CD4-positive, alpha-beta T cell treated with Interleukin-4 for 1 hour (primary cell): ENCODE measurements at places on chromosomes 11 and 22.

DNA sequence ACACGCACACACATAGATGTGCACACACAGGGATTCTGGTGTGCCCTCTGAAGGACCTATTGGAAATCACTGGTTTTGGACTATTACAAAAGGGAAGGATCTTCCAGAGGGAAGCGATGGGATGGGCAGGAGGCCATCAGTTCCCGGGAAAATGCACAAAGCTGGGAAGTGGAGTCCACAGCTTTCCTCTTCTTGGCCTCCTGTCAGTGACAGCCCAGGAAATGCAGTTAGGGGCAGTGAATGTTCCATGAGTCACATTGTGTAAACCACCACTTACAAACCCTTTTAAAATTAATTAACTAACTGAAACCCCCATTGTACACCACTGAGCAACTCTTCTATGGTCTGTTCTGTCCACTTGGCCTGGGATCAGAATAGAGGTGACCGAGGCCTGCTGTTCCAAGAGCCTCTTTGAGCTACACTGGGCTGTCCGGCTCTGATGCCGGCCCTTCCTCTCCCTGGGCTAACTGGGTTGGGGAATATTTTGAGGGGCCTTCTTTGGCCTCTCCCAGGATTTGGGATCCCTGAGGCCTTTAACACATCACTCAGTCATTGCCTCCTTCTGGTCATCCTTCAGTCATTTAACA, 137.7 kb downstream of the FEZ1 start:
- DNase-seq: no peak

DNA sequence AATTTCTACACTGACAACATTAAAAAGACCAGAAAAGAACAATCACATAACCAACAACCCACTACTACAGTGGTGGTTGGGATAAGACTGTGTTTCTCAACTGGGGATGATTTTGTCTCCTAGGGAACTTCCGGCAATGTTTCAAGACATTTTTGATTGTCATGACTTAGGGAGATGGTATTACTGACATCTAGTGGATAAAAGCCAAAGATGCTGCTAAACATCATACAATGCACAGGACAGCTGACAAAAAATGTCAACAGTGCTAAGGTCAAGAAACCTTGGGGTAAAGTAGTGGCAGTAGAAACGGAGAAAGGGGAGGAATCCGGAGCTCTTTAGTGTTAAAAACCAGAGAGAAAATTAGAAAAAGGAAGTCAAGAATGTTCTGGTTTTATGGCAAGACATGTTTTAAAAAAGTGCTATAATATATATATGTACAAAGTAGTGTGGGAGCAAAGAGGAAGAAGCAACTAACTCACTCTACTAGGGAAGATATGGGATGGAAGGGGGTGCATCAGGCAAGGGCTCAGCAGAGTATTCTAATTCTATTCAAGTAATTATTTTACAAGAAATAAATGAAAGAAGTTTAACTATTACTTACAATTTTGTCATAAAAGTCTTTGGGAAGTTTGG, 37.2 kb downstream of the CKAP5 start:
- DNase-seq: no peak

- DNase-seq: no peak
Observed at GRCh38 chr11:68828155-68828931, 13.4 kb downstream of the CPT1A start.

GRCh38 chr11:126415669-126416420, 60.4 kb downstream of the ST3GAL4 start:
- no peak for DNase-seq

DNA sequence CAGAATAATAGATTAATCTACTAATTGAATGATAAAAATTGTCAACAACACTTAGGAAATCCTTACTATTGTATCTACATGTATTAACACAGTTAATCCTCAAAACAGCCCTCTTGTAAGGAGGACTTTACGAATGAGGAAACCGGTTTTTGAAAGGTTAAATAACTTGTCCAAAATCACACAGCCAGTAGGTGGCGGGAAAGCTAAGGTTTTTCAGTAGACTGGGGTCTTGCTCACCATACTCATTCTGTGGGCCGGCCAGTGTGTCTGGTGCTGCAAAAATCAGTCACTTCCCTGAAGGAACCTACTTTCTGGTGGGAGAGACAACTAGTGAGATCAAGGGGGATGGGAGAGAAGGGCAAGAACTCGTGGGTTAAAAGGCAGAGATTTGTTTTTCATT, 3.8 kb downstream of the DCPS start:
- DNase-seq: no peak
